ENCODE measurements at places on chromosomes 7 and 10.

DNA sequence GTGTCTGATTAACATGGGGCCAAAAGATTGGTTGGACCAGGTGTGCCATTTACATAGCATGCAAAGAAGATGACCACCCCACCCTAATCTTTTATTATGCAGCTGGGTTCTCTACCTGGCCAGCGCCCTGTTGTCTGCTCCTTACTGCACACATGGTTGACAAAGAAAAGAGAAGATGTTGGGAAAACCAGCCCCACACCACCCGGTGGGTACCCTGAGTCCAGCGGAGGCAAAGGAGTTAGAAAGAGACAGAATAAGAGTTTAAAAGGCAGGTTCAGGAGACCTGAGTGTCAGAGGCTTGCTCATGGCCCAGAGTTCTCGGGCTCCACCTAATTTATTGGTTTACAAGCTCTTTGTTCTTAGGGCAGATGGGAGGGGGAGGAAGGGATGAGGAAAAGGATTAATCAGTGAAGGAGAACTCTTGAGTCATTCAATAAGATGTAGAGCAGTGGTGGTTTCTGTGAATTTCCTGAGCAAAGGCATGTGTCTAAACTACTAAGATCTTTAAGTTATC lies 24.1 kb upstream of the ABCA13 start:
- peak; percentile 86 for DNase-seq

DNA sequence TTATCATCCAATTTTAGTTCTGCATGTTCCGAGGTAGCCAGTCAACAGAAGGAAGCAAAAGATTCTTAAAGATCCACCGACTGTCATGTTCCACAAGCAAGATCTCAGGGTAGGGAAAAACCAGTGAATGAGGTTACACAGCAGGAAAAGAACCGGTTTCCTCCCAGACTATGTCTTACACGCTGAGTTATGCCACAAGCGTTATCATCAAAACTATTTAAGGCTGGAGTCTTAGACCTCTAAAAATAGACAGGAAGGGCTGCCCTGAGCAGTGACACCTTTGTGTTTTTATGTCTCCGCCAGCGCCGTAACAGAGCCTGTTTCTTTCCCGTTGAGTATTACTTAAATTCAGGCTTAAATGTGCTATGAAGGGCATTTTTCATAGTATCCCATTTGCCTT lies 48.3 kb downstream of the PROSER2 start:
- no peak for DNase-seq

GRCh38 chr10:58778966-58779365 lies 266.3 kb downstream of the BICC1 start:
- DNase-seq: no peak

GRCh38 chr7:116665332-116665996 lies 6.5 kb upstream of the MET start:
- DNase-seq: no peak

- DNase-seq: no peak
Observed at GRCh38 chr10:106799776-106800175, 364.7 kb downstream of the SORCS1 start.

- DNase-seq: no peak
Observed at GRCh38 chr7:4225881-4226523, 456.1 kb upstream of the FOXK1 start.

DNA sequence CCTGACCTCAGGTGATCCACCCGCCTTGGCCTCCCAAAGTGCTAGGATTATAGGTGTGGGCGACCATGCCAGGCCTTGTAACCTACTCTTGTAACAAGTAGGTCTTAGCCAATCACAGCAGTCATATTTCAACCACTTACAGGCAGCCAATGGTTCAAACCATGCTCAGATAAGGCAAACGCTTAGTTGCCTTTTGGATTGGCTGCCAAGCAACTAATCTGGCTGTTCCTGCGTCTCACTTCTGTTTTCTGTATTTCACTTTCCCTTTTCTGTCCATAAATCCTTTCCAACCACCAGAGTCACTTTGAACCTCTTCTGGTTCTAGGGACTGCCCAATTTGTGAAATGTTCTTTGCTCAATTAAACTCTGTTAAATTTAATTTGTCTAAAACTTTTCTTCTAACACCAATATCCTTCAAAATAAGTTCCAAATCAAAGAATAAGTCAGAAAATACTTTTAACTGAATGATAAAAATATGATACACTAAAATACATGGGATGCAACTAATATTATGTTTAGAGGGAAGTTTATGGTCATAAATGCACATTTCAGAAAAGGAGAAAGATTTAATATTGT lies 19.1 kb upstream of the PRF1 start:
- DNase-seq: no peak
